ENCODE measurements at places on chromosomes 7 and 10. TPM values are rescaled to one million over a fixed set of nuclear protein-coding genes. Genes with fewer than 3 reads are reported as not detected.

The CALD1 gene
- total RNA-seq: 227 TPM

The LIPK gene
- total RNA-seq: not detected

The CDHR1 gene
- 0.35 TPM for total RNA-seq

The TSPAN13 gene
- 49.9 TPM for total RNA-seq

The MAGI2 gene
- total RNA-seq: 9.7 TPM

The SCIN gene
- 3.9 TPM for total RNA-seq

The ASB13 gene
- total RNA-seq: 23.5 TPM
